ENCODE measurements at places on chromosomes 4 and X.

- no peak for DNase-seq
Measured at GRCh38 chrX:18194688-18195087, 26.0 kb downstream of the BEND2 start.

DNA sequence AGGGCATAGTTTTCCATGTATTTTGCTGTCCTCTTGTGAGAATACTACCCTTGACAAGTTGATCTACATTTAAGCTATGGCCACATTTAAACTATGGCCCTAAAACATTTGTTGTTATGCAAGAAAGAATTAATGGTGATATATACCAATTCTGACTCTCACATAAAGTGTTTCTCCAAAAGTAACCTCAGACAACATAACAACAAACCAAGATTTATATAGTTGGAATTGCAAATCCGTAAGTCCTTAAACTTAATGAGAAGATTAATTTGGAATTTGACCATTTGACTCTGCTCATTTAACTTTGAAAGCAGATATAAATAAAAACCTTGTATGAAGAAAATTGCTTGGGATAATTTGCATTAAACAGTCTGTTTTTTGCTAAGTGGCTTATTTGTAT is 38.9 kb downstream of the RUFY3 start:
- no peak for DNase-seq

DNA sequence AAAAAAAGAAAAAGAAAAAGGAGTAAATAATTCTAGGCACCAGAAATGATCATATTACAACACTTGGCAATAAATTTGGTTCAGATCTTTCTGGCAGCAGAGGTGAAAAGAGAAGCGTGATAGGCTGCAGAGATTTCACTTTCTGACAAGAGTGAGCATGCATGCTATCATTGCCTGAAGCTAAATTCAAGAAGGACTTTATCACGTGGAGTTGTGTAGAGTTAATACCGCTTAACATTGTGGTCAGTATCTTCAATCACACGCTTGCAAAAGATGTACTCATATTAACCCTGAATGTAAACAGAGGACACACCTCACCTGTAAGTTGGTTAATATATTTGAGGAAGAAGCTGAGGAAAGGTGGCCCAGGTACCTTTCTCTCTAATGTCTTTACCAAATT is 31.4 kb upstream of the RBPJ start:
- no peak for DNase-seq

GRCh38 chr4:169582706-169583105 is 29.7 kb downstream of the NEK1 start:
- DNase-seq = no peak

- DNase-seq = no peak
Measured at GRCh38 chrX:37779857-37780256, at the start of gene CYBB. Gene CYBB, plus strand, starts transcription at chrX:37780059. Its CDS starts 19 bp downstream, at chrX:37780078.

- DNase-seq = no peak
Measured at GRCh38 chrX:18789916-18790315, 82.5 kb downstream of the PPEF1 start.

DNA sequence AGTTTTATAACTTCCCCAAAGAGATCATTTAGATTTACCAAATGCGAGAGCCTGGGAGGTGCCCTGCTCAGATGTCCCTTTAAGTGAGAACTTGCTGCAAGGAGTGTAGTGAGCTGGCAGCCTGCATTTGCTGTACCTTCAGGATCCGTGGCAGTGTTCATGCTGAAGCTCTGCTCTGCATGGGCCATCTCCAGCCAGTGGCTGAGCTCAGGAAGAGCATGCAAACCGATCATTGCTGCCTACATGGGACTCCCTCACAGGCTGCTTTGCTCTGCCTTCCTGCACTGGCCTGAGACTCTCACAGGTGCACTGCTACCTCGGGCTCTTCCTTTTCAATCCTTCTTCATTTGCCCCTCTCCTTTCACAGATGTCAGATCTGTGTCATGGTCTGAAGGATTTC is 152.0 kb upstream of the SFRP2 start:
- DNase-seq = no peak

DNA sequence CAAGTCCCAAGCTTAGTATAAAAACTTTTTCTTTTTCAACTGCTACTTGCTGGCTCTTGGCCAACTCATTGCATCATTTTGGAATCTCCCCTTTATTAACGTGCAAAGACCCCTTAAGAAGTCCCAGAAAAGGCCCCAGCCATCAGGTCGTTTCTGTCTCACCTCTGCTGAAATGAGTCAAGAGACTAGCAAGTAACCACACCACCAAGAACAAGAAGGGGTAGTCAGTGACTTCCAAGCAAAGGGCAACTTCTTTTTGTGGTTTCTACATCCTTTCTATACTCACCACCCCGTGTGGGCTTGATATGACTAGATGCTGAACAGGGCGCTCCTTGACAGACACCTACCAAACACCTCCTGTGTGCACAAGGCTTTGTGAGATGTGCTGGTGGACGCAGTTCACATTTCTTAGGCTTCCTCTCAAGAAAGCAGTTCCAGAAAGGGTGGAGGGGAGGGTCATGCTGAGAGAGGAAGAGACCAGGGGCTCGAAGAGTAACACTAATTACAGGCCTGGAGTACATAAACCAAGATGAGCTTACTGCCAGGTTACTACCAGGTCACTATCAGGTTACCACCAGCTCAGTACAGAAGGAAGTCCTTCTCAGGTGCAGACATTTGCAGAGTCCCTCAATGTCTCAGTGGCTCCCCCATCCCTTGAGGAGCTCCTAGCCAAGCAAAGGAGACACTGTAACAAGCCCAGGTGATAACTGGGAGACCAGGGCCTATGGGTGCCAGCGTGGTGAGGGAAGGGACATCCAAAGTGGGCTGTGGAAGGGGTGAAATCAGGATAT is 19.3 kb downstream of the JAKMIP1 start:
- DNase-seq = no peak

DNA sequence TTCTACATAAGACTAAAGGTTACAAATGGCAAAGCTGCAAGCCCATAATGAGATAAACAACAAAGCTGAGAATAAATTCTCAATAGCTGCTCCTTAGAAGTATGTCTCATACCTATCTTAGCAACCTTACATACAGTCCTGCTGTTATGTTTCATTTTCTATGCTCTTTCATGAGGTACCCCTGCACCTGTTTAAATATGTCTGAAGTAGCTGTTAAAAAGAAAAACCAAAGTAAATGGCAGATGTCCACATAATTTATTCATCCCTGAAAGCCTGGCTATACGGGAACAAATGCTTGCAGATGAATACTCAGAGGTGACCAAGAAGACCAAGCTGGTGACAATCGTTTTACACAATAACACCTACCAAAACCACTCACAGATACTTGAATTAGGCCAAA is 22.5 kb downstream of the PPA2 start:
- DNase-seq = no peak

DNA sequence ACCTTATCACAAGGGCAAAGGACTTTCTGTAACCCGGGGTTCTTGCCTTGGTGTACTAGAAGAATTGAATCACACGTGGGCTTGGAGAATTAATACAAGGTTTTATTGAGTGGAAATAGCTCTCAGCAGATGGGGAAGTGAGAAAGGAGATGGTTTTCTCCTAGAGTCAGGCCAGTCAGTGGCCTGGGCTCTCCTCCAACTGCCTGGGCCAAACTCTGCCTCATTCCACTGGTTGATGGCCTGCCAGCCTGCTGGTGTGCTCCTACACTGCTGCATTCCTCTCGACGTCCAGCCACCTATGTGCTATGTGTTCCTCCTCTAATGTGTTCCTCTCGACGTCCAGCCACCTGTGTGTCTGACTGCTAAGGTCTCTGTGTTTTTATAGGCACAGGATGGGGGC is 35.3 kb upstream of the SPIN2A start:
- no peak for DNase-seq
